Activated CD8-positive, alpha-beta T cell treated with anti-CD3 and anti-CD28 coated beads, Interleukin-2, amount 10 ng/mL, durations not matched to agents 7 days and 5 days (primary cell): ENCODE measurements at places on chromosomes 7 and 10. TPM values are rescaled to one million over a fixed set of nuclear protein-coding genes. Genes with fewer than 3 reads are reported as not detected.

The MPP7 gene
- 13.5 TPM for total RNA-seq

The CLIP2 gene
- total RNA-seq = 1.5 TPM

The NRCAM gene
- total RNA-seq = 0.47 TPM

The IL15RA gene
- total RNA-seq = 17.2 TPM

DNA sequence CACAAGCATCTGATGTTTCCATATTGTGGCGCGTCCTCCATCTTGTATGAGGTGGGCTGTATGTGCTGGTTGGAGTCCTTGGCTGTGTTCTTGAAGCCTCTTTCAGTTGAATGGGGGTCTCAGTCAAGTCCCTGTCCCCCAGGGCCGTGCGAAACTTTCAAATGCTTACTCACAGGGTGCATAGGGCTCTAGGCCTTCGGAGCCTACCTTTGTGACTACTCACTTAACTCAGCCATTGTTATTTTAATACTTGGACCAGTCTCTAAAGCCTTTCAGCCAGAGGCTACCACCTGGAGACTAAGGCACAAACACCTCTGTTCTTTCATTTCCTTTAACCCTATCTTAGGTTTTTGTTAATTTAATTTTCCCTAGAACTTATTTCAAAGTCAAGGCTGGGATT, 785.9 kb downstream of the GATA3 start:
- no peak for DNase-seq

- no peak for DNase-seq
Measured at GRCh38 chr10:29619241-29619669, 15.5 kb downstream of the SVIL start.

DNA sequence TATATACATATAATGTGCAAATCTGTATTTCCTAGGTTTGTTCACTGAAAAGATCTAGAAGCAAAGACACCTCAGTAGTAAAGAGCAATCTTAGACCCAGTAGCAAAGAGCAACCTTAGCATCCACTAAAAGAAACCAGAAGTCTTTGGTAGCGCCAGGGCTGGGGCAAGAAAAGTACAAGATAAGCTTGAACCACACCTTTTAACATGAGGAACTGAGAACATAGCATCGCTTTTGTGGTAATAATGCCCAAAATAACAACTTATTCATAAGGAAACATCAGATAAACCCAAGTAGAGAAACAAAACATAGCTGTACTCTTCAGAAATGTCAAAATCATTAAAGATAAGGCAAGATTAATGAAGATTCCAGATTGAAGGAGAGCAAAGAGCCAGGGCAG, 173.4 kb downstream of the IMMP2L start:
- DNase-seq = no peak

DNA sequence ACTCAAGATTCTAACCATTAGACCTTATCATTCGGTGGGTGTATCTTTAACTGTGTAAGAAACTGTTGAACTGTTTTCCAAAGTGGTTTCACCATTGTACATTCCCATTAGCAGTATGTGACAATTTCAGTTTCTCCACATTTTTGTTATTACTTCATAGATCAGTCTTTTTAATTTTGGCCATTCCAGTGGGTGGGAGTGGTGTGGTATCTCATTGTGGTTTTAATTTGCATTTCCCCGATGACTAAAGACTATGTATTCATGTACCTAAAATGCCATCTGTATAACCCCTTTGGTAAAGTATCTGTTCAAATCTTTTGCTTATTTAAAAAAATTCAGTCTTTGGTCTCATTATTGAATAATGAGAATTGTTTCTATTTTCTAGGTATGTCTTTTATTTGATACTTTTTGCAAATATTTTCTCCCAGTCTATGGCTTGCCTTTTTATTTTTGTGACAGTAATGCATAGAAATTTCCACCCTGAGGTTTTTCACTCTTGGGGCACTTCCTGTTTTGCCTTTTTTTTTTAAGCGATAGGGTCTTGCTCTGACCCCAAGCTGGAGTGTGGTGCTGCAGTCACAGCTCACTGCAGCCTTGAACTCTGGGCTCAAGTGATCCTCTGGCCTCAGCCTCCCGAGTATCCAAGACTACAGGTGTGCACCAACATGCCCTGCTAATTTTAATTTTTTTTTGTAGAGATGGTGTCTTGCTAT, 141.1 kb upstream of the ITGB1 start:
- no peak for DNase-seq

GRCh38 chr7:91323626-91324158, 59.5 kb downstream of the FZD1 start:
- no peak for DNase-seq

- no peak for DNase-seq
Measured at GRCh38 chr10:80394358-80394916, 13.9 kb upstream of the PRXL2A start.

GRCh38 chr7:44308596-44309270, 16.7 kb downstream of the CAMK2B start:
- DNase-seq = peak; percentile 19

GRCh38 chr7:9391984-9392383, 958.6 kb downstream of the NXPH1 start:
- no peak for DNase-seq

GRCh38 chr7:82726038-82726800, 282.6 kb upstream of the CACNA2D1 start:
- DNase-seq = no peak

GRCh38 chr10:70576803-70577517, 25.6 kb downstream of the PRF1 start:
- DNase-seq = no peak
